ENCODE measurements at places on chromosomes 1 and 21. TPM values are rescaled to one million over a fixed set of nuclear protein-coding genes. Genes with fewer than 3 reads are reported as not detected.

Gene WDR64
- total RNA-seq: not detected

Gene MYBPHL
- total RNA-seq: not detected

Gene SLC1A7
- total RNA-seq: not detected

Gene OR6N1
- total RNA-seq: not detected

Gene CLDN17
- not detected for total RNA-seq

Gene COL16A1
- total RNA-seq: 35.6 TPM

Gene GPX7
- 37.0 TPM for total RNA-seq

Gene MYOC
- total RNA-seq: not detected

Gene CEP350
- 41.6 TPM for total RNA-seq

Gene BRINP2
- not detected for total RNA-seq

Gene C1orf226
- 1.5 TPM for total RNA-seq

Gene CFHR4
- not detected for total RNA-seq

Gene ILDR2
- 0.61 TPM for total RNA-seq

Gene ACTN2
- 0.32 TPM for total RNA-seq

Gene XCL2
- not detected for total RNA-seq

Gene KIFAP3
- 18.5 TPM for total RNA-seq

Gene BRDT
- not detected for total RNA-seq

Gene FBLIM1
- 446 TPM for total RNA-seq

Gene KRTAP8-1
- total RNA-seq: not detected

Gene RHD
- total RNA-seq: not detected

Gene TSSK3
- not detected for total RNA-seq

Gene SLC66A1
- total RNA-seq: 13.6 TPM

Gene IL22RA1
- total RNA-seq: not detected

Gene RAB3B
- 5.8 TPM for total RNA-seq

Gene SV2A
- 4.9 TPM for total RNA-seq

Gene PTPN7
- total RNA-seq: 3.2 TPM

All from epithelial cell of umbilical artery (primary cell).